ENCODE measurements at places on chromosomes 16 and 17.

DNA sequence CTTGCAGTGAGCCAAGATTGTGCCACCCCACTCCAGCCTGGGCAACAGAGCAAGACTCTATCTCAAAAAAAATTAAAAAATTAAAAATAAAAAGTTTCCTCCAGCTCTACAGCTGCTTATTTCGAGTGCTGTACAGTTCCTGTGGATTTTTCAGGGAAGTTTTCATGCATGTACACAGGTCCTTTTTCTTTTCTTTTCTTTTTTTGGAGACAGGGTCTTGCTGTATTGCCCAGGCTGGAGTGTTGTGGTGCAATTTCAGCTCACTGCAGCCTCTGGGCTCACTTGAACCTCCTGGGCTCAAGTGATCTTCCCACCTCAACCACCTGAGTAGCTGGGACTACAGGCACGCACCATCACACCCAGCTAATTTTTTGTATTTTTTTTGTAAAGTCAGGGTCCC lies 15.9 kb downstream of the EEF2K start:
- DNase-seq, result no peak

DNA sequence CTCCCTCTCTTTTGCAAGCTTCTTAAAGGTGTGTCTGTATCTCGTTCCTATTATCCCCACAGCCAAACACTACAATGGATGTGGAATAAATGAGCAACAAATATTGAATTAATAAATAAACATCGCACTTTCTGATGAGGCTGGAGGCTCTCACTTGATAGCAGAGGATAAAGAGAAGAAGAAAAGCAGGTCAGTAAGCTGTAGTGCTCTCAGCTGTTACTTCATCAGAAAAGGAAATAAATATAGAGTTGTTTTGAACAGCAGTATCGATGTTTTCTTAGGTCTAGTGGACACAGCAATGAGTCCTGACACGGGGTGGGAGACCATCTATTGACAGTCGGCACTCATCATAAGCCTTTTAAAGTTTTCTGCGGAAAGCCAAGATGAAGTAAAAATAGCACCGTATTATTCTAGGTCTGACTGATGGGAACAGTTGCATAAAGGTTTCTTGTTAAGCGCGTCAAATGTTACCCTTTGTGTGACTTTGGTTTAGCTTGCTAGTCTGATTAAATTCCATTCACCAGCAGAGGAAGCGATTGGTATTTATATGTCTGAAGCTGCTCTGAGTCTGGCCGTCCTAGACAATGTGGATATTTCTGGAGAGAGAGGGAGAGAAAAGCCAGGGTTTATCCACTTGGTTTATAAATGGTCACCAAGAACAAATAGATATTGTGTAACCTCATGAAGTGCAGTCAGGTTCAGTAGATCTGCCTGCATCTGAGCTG lies 646.1 kb downstream of the CDH11 start:
- no peak for DNase-seq

GRCh38 chr17:6269478-6269877 lies 165.4 kb downstream of the AIPL1 start:
- peak; percentile 2 for DNase-seq

- no peak for DNase-seq
These were observed 35.4 kb downstream of the WSB1 start for GRCh38 chr17:27329146-27329805.

DNA sequence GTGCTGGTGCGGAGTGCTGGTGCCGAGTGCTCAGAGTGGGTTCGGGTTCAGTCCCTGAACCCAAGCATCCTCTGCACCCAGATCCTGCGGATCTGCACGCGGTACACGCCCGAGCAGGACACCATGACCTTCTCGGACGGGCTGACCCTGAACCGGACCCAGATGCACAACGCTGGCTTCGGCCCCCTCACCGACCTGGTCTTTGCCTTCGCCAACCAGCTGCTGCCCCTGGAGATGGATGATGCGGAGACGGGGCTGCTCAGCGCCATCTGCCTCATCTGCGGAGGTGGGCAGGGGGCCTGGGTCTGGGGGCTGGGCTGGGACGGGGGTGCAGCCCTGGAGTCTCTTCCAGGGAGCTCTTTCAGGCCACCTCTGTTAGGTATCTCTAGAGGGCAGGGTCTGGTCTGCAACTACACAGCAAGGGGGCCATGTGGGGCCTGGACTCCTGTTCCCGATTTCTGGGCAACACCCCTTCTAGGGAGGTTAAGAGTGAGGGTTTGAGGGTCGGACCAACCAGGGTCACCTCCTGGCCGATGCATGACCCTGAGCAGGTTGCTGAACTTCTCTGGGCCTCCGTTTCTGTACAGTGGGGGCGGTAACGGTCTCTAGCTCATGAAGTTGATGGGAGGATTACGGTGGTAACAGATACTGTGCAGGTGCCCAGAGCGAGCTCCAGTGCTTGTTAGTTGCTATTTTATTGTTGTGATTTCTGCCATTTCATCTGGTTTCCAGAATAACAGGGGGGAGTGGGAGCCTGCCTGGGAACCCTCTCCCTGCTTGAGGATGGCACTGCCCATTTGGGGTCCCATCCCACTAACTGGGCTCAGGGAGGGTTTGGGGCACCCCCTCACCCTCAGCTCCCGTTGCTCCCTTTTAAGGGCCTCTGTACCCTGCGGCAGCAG lies 10.1 kb downstream of the GJD3 start:
- DNase-seq, result no peak

- no peak for DNase-seq
These were observed 3.7 kb upstream of the NLK start for GRCh38 chr17:28038802-28039201.

DNA sequence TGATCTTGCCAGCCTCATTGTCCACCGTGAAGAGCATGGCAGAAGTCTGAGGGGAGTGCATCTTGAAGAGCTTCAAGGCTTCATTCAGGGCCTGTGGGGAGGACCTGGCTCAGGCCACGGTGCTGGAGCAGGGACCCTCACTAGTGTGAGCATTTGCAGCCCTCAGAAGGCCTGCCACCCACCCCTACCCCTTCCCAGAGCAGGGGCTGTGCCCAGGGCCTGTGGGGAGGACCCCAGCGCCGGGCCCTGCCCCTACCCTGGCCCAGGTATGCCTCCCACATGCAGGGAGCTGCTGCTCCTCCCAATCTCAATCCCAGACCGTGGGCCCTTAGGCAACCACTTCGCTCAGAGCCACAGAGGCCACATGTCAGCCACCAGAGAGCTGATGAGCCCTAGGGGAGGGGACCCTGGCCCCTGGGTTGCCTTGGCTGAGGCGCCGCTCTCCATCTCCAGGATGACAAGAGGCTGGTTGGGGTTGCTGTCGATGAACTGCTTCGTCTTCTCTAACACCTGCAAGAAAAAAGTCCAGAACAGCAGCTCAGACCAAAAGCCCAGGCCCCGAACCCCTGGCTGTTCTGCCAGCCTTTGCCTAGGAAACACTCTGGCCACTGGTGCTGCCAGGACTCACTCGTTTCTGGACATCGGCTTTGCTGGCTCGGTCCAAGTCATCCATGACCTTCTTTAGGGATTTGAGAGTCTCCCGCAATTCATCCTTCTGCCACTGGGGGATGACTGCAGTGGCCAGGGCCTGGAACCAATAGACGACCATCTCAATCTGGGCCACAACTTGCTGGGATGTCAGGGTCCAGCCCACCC lies 1.8 kb upstream of the EXOSC6 start:
- no peak for DNase-seq
